H7 (cell line): ENCODE measurements at places on chromosomes 13 and 19. TPM values are rescaled to one million over a fixed set of nuclear protein-coding genes. Genes with fewer than 3 reads are reported as not detected.

ENOX1 gene
- total RNA-seq = 0.04 and 0.07 TPM in 2 replicates

FCAR gene
- not detected in 2 replicates for total RNA-seq

TRPC4 gene
- total RNA-seq = 3.8 and 4.1 TPM in 2 replicates

GRCh38 chr19:13195678-13196077 is 45.5 kb downstream of the IER2 start:
- peak; percentile 90 for DNase-seq

- peak; percentile 68 for DNase-seq
Measured at GRCh38 chr19:406135-406781, 2.7 kb downstream of the C2CD4C start.
